NCI-H1105 treated with DMSO at 0.1 percent for 48 hours (cell line): ENCODE measurements at places on chromosomes 1 and 21.

DNA sequence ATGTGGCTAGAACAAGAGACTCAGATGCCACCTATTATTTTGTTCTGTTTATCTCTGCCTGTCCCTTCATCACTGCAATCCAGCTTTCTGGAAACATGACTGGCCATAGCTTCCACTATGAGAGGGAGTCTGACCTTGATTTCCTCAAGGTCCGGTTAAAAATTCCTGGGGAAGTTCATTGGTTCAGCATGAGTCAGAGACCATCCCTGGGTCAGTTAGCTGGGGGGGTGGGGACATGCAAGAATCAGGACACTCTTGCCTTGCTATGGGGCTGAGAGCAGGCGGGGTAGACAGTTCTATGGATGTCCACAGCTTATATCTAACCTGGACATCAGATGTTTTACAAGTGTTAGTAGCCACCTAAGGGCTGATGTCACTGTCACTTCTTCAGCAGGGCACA lies 81.1 kb downstream of the TENT5C start:
- DNase-seq: no peak

DNA sequence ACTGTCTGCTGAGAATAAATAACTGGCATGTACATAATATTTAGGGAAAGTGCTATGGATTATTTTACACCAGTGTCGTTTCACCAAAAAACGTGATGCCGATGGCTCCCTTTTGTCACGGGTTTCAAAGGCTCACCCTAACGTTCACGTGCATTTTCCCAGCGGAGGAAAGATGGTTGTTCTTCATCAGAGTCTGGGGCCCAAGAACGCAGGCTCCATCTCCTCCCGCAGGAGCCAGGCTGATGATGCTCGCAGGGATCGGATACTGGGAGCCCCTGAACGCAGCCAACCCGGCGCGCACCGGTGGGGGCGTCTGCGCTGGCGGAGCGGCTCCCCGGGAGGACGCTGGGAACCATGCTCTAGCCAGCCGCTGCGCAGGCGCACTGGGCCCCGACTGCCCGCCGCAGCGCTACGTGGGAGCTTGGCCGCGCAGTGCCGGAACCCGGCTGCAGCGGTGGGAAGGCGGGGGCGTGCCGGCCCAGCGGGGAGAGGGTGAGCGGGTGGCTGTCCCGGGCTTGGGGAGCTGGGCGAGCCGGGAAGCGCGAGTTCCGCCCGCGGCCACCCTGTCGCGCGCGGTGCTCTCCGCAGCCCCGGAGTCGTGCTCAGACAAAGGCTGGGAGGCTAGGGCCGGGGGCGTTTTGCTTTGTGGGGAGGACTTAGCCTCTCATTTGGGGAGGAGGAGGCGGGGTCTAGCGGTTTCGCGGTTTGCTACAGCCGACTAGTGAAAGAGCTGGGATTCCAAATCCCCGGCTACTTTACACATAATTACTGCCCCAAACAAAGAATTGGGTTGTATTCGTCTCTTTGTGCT lies at the start of gene ZFP69B:
TSS of gene ZFP69B (plus strand) at position 793 of the 811 bp plus-strand sequence. CDS start 486 bp downstream, outside the sequence.
- DNase-seq: peak; percentile 92

GRCh38 chr1:9780554-9781110 lies 43.1 kb downstream of the CLSTN1 start:
- DNase-seq: no peak

- DNase-seq: no peak
Observed at GRCh38 chr1:101302831-101303511, 66.2 kb downstream of the S1PR1 start.

DNA sequence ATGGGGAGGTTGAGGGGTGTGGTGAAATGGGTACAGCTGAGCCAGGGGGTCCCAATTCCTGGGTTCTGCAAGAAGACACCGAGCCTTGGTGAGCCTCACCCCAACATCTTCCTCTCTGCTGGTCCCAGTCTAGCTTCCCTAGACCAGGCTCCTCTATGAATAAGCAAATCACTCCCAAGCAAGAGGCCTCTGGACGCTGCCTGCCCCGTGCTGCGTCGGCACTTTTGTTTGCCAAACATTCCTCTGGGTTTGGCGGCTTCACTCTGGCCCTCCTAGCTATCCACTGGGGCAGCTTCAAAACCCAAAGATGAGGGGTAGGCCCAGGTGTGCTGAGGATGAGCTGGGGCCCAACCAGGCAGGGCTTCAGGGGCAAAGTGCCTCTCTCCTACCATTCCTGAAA lies 137.1 kb upstream of the CD34 start:
- DNase-seq: no peak

GRCh38 chr1:68955424-68955823 lies 458.5 kb upstream of the DEPDC1 start:
- peak; percentile 79 for DNase-seq

GRCh38 chr1:156704166-156704711 lies 1.1 kb downstream of the CRABP2 start:
- DNase-seq: no peak

GRCh38 chr1:195306281-195306680 lies 1302.0 kb downstream of the KCNT2 start:
- DNase-seq: no peak

DNA sequence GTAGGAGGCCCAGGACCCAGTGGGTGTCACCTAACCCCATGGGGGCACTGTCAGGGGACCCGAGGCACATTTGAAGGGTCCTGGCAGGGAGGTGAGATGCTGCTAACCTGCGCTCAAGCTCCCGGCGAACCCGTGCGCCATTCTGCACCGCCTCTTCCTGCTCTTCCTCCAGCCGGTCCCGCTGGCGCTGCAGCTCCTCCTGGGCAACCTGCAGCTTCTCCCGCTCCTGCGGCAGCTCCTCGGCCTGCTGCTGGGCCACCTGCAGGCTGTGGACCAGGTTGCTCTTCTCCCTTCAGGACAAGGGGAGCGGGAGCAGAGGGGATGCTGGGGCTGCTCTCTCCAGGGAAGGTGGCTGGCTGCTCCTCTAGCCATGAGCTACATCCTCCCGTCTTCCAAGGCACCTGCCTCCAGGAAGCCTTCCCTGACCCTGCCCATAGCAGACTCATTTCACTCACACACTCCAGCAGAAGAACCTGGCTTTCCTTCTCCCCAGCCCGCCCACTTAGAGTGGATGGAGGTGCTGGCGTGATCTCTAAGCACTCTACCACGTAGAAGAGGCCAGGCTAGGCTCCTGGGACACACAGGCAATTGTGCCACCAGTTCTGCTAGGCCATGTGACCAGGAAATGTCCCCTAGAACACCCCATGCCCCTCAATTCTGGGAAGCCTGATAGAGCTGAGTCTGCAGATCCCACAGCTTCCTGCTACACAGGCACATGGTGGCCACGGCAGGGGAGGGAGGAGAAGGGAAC lies 15.2 kb upstream of the NBPF1 start:
- no peak for DNase-seq

DNA sequence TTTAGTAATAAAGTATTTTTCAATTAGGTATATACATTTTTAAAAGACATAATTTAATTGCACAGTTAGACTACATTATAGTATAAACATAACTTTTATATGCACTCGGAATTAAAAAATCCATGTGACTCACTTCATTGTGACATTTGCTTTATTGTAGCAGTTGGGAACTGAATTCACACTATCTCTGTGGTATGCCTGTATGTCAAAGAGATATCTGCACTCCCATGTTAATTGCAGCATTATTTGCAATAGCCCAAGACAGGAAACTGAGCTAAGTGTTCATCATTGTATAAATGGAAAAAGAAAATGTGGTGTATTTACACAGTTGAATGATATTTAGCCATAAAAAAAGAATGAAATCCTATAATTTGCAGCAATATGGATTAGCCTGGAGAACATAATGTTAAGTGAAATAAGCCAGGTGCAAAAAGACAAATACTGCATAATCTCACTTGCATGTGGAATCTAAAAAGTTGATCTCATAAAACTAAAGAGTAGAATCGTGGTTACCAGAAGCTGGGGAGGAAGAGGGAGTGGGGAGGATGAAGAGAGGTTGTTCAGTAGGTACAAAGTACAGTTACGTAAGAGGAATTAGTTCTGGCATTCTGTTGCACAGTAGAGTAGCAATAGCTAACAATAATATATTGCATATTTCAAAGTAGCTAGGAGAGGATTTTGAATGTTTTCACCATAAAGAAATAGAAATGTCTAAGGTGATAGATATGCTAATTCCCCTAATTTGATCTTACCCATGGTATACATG lies 64.8 kb downstream of the DPT start:
- DNase-seq: no peak

- DNase-seq: no peak
Observed at GRCh38 chr1:195744256-195744655, 864.0 kb downstream of the KCNT2 start.

GRCh38 chr1:109040989-109041620 lies 797 bp downstream of the WDR47 start:
- peak; percentile 41 for DNase-seq

- no peak for DNase-seq
Observed at GRCh38 chr1:19353596-19353995, 41.5 kb downstream of the SLC66A1 start.

DNA sequence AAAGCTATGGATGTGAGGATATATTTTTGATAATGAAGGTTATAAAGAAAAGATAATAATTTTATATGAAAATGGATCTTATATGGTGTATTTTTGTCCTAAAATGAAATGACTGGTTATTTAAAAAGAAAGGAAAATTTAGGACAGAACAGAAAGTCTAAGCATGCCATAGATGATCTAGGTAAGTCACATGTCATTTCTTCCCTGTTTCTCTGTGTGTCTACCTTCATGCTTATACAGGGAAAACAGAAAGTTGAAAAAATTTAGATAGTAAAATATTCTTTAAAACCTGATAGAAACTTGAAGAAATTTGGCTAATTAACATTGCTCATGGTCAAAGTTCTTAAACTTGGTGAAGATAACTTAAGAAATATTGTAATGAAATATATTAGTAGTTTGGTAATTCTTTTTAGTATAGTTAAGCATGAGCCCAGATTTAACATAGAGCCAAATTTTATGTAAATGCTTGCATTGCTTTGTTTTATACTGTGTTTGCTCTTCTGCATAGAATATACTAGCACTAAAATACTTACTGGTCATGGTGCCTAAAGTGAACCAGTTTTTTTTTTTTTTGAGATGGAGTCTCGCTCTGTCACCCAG lies 12.4 kb upstream of the GBP4 start:
- no peak for DNase-seq

GRCh38 chr1:90325168-90325567 lies 330.3 kb downstream of the ZNF326 start:
- DNase-seq: no peak

- DNase-seq: no peak
Observed at GRCh38 chr21:34871026-34871908, 177.8 kb downstream of the RUNX1 start.

DNA sequence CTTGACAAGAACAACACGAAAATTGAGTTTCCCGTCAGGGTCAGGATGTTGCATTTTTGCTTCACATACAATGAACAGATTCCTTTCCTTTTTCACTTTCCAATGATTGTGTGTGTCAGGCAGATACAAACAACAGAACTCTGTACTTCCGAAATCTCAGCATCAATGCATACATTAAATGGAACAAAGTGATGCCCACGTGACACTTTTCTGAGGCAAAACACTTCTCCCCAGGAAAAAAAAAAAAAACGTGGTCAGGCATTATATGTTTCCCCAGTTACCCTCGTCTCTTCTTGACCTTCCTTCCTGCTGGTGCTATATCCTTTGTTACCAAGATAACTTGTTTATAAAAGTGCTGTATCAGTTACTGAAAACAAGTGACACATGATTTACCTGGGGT lies 181.8 kb downstream of the ZNF281 start:
- DNase-seq: no peak

GRCh38 chr1:63773496-63773814 lies 362 bp upstream of the ROR1 start:
- no peak for DNase-seq

GRCh38 chr1:8163039-8163438 lies 136.9 kb upstream of the ERRFI1 start:
- no peak for DNase-seq
